ENCODE measurements at places on chromosomes 5 and 9.
A peak's percentile ranks its signal among the peaks of the same experiment; 100 is the strongest.

- DNase-seq: no peak
These were observed 216.9 kb downstream of the C9orf50 start for GRCh38 chr9:129403779-129404620.

DNA sequence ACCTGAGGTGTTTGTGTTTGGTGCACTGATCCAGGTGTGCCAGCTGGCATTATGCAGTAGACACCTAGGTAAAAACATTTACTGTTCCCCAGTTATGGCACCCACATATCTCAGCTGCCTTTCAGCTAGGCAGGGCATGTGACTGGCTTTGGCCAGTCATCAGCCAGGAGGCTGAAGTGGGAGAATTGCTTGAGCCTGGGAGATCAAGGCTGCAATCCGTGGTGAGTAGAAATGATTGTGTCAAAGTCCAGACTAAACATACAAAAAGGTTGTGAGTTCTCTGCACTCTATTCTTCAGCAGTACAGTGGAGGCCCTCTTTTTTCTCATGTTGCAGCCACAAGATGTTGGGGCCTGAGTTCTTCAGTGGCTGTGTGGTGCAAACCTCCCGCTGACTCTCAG, 3.2 kb upstream of the FBLL1 start:
- DNase-seq: no peak

GRCh38 chr9:110440796-110441195, 103.1 kb upstream of the TXNDC8 start:
- DNase-seq: no peak

GRCh38 chr9:87546704-87547103, 49.0 kb downstream of the DAPK1 start:
- no peak for DNase-seq

DNA sequence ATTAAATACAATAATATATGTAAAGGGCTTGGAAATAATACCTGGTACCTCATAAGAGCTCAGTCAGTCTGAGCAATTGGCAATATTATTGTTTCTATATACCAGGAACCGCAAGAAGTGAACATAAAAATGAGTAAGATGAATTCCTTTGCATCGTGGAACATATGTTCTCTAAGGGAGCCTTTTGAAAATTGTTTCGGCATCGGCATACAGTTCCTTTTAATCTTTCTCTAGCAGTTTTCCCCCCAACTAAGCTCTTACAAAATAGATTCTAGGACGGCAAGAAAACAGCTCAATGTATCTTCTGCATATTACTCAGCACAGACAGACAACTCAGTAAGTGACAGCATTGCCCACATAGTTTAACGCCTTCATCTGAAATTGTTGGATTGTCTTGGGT, 426.6 kb upstream of the WWC1 start:
- DNase-seq: no peak

DNA sequence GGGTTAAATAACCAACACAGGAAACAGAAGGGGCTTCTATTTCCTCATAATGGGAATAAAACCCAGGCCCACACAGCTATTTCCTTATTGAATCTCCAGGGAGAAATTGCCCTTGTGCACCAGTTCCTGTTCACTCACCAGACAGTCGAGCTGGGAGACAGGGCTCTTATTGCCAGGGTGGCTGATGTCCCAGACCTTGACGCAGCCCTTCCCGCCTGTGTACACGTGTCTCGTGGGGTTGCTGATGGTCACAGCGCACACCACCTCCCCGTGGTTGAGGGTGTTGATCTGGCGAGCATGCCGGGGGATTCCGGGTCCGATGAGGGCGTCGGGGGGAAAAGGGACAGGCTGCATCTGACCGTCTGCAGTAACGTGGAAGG, 96.5 kb downstream of the TLE1 start:
- peak; percentile 22 for DNase-seq

- DNase-seq: peak; percentile 17
These were observed 118.8 kb downstream of the GADD45G start for GRCh38 chr9:89723469-89724100.

- no peak for DNase-seq
These were observed 132.7 kb upstream of the MTAP start for GRCh38 chr9:21669701-21670100.

GRCh38 chr9:17315341-17315740, 180.5 kb downstream of the CNTLN start:
- no peak for DNase-seq

DNA sequence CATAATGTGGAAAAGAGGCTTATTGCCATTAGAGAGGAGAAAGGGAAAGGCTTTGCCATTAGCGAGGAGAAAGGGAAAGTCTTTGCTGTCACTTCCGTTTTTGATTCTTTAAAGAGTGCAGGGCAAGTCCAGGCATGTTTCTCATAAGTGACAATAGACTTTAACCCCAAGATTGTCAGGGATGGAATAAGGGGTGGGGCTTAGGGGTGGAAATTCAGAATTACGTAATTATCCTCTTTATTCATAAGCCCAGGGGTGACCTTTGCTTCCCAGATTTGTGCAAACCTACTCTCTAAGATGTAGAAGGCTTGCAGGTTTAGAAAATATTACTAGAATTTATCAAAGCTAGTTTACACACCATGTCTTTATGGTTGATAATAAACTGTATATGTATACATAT, 2.3 kb upstream of the PLK2 start:
- no peak for DNase-seq

GRCh38 chr9:82034956-82035731, 46.6 kb downstream of the SPATA31D1 start:
- DNase-seq: no peak

DNA sequence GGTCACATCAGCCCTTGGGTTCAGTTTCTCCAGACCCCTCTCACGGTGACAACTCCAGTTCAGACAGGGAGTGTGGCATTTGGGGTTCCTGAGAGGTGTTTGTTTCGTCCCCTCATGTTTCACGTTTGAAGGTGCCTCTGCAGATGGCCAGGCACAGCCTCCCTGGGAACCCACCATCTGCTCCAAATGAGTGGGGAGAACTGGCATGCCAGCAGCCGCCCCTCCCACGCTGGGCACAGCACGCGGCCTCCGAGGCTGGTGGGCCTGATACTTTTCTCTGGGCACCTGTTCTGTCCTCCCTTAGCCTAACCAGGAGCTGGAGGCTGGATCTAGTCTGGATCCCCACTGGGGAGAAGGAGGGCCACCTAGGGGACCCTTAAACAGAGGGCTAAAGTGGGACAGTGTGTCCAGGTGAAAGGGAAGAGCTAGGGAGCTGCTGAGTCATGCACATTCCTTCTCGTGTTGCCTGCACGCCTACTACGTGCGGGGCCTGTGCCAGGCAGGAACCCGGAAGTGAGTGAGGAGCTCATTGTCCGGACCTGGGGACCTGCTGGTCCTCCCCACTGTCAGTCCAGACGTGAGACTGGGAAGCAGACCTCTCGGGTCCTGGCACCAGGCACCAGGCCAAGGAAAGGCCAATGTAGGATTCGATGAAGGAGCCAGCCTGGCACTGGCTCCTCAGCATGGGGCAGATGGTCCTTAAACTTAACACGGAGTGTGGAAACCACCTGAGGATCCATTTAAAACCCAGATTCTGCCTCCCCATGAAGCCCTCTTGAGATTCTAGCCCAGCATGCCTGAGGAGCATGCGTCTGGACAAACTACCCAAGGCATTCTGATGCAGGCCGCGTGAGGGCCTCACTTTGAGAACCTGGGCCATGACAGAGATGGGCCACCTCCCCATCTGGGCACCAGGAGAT, 11.7 kb downstream of the DNM1 start:
- no peak for DNase-seq

Data from thyroid gland (tissue), 4 donors.